ENCODE measurements at places on chromosomes 12 and 14. TPM values are rescaled to one million over a fixed set of nuclear protein-coding genes. Genes with fewer than 3 reads are reported as not detected.
A peak's percentile ranks its signal among the peaks of the same experiment; 100 is the strongest.

DNA sequence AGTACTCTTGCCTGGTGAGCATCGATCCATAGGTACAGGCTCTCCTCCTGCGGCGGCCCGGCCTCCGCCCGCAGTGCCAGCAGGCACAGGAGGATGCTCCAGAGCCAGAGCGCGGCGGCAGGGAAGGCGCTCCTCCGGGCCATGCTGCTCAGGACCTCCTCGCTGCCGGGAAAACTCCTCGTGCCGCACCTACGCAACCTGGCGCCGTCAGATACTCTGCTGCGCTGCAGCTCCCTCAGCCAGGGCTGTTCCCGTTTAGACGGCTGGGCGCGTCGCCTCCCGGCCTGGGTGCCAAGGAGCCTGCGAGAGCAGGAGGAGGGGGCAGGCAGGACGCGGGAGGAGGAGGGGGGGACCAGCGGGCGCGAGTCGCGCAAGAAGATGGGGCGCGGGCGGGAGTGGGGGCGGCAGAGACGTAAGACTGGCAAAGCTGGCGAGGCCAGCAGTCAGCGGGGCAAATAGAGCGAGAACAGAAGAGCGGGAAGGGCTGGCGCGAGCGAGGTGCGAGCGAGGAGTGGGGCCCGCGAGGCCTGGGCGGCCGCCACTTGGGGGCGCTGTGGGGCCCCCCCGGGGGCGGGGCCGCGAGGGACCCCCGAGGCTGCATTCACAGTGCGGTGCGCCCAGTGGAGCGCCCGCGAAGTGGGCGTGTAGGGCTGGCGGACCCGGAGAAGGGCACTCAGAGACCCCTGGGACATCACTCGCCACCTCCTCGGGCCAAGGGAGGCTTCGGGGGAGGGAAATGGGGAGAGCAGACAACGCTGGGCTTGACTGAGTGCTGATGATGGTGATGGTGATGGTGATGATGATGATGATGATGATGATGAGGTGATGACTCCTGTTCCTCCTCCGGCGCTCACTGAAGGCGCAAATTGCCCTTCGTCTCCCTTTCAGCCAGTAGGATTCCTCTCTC lies at the start of gene WIF1:
TSS of gene WIF1 (minus strand) at position 257 of the 907 bp plus-strand sequence. CDS start at position 143, 114 bp downstream.
- no peak within 1 kb of the TSS for H3K27ac ChIP-seq
- H3K27me3 ChIP-seq = no peaks in the 10 kb centered on the region
- H3K36me3 ChIP-seq = no peaks in the 10 kb centered on the region
- H3K4me3 ChIP-seq = peak within 1 kb of the TSS; percentile 33
- DNase-seq = peak; percentile 61

- DNase-seq = no peak
- no peaks in the 10 kb centered on the region for H3K27me3 ChIP-seq
- H3K36me3 ChIP-seq = no peaks in the 10 kb centered on the region
- H3K4me3 ChIP-seq = no peak overlapping the region
- no peak overlapping the region for H3K27ac ChIP-seq
Observed at GRCh38 chr14:59755409-59756135, 115.0 kb downstream of the RTN1 start.

GRCh38 chr14:97267509-97267908 lies 470.3 kb downstream of the VRK1 start:
- H3K36me3 ChIP-seq = no peaks in the 10 kb centered on the region
- no peak overlapping the region for H3K27ac ChIP-seq
- H3K27me3 ChIP-seq = no peaks in the 10 kb centered on the region

- no peak overlapping the region for H3K27ac ChIP-seq
- no peaks in the 10 kb centered on the region for H3K36me3 ChIP-seq
- H3K4me3 ChIP-seq = no peak overlapping the region
- H3K4me1 ChIP-seq = no peaks in the 10 kb centered on the region
Observed at GRCh38 chr12:88923631-88924030, 343.4 kb upstream of the KITLG start.

GRCh38 chr14:101357038-101357437 lies 204.3 kb upstream of the DIO3 start:
- no peak for DNase-seq
- no peak overlapping the region for H3K4me3 ChIP-seq
- H3K36me3 ChIP-seq = no peaks in the 10 kb centered on the region
- peaks cover 25% of the 10 kb centered on the region for H3K4me1 ChIP-seq
- H3K27me3 ChIP-seq = no peaks in the 10 kb centered on the region
- H3K27ac ChIP-seq = no peak overlapping the region

LGR5 gene
- total RNA-seq = 0.15 TPM
